ENCODE measurements at places on chromosomes 12 and 14.

- DNase-seq = no peak
Measured at GRCh38 chr14:45361727-45362126, 108.7 kb upstream of the MIS18BP1 start.

DNA sequence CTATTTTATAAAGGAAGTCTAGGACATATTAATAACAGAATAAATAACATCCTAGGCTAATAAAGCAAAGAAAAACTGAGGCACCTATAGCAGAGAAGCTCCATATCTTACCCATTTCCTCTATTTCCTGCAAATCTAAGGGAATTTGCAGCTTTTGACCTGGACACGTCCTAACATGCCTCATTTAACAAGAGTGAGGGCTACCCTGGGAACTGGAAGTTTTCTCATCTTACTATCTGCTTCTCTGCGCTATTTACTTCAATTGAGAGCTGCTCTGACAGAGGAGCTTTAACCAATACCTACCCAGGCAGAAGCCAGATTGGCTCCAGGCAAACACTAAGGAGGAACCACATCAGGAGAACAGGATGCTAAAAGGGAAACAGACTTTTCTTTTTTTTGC lies 5.7 kb downstream of the YBX3 start:
- no peak for DNase-seq

GRCh38 chr12:128583453-128583852 lies 240.3 kb downstream of the SLC15A4 start:
- DNase-seq = no peak

DNA sequence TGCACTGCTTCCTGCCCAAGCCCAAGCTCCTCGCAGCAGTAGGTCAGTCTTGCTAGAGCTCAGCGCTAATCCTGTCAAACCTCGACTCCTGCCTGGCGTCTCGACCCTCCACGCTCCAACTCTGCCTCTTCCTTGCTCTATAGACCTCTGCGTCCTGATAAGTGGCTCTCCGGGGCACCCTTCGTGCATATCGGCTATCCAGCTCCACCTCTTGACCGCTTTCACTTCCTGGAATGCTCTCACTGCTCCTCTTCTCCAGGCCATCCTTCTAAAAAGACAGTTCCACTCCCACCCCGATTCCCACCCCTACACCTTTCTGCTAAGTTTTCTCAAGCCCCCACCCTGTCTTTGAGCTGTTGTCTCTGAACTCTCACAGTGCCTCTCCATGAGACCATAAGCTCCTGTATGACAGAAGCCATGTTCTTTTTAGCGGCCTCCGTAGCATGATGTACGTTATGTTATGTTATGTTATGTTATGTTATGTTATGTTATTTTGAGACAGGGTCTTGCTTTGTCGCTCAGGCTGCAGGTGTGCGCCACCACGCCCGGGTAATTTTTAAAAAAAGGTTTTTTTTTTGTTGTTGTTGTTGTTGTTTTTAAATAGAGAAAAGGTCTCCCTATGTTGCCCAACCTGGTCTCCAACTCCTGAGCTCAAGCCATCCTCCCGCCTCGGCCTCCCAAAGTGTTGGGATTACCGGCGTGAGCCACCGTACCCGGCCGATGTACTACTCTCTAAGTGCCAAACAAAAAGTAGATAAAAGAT lies 601 bp downstream of the COX14 start:
- DNase-seq = no peak

- no peak for DNase-seq
Measured at GRCh38 chr12:116821291-116821690, 60.0 kb downstream of the HRK start.

- no peak for DNase-seq
Measured at GRCh38 chr12:96171905-96172304, 22.3 kb upstream of the ELK3 start.

GRCh38 chr12:70830221-70831061 lies 90.1 kb downstream of the PTPRR start:
- no peak for DNase-seq

Measured in stimulated activated CD4-positive, alpha-beta T cell treated with anti-CD3 and anti-CD28 coated beads, Interleukin-4, amount 100 ng/mL, for 48 hours (primary cell).